Cardiac septum (tissue), 1 donor: ENCODE measurements at places on chromosomes 1 and 21.

GRCh38 chr1:38667626-38668025 is 191.9 kb downstream of the RRAGC start:
- peak; percentile 14 for DNase-seq

DNA sequence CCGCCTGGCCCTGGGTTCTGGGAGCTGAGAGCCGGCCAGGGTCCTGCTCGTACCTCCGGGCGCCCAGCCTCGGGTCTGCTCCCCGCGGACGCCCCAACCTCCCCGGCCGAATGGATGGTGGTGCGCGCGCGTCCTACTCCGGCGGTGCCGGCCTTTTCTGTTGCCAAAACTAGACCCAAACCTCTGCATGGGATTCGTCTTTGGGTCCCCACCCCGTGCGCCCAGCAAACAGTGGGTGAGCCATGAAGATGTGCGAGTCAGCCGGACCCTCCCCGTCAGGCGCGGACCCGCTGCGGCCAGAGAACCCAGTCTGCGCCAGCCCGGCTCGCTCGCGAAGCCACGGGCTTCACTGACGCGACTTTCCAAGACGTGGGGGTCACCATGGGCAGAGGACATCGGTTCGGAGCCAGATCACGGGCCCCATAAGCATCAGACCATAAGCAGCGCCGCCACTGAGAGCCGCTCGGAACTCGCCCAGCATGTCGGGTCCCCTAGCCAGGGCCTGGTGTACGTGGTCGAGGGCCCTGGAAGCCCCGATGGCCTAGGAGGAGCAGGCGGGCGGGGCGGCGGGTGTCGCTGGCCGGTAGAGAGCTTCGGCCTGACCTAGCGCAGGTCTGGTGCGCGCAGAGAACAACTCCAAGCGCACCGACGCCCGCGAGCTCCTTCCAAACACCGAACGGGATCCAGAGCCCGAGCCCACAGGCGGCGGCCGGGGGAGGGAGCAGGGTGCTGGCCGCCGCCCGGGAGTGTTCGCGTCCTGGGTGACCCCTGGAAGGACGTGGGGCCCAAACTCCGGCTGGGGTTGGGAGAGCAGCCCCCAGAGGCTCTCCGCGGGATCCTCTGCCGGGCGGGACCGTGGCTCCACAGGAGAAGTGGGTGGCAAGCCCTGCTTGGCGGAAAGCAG is 1.0 kb upstream of the TP73 start:
- no peak for DNase-seq

DNA sequence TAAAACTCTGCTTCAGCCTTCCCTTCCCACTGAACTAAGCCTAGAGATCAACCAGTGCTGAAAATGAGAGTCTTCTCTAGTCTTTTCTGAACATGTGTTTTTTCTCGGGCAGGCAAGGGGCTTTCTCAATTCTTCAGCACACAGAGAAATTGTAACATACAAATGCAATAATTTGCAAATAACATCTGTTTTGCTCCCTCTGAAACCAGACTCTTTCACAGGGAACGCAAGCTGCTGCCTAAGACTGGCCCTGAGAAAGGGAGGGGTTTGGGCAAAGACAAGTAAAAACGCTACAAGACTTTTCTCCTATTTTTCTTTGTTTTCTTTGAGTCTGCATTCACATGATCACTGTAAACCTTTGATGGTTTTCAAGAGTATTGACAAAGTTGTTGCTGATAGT is 39.6 kb upstream of the VN1R5 start:
- DNase-seq, result no peak

- no peak for DNase-seq
Measured at GRCh38 chr1:243539636-243540035, 283.8 kb downstream of the SDCCAG8 start.

GRCh38 chr1:61210435-61211154 is 128.2 kb downstream of the NFIA start:
- no peak for DNase-seq

DNA sequence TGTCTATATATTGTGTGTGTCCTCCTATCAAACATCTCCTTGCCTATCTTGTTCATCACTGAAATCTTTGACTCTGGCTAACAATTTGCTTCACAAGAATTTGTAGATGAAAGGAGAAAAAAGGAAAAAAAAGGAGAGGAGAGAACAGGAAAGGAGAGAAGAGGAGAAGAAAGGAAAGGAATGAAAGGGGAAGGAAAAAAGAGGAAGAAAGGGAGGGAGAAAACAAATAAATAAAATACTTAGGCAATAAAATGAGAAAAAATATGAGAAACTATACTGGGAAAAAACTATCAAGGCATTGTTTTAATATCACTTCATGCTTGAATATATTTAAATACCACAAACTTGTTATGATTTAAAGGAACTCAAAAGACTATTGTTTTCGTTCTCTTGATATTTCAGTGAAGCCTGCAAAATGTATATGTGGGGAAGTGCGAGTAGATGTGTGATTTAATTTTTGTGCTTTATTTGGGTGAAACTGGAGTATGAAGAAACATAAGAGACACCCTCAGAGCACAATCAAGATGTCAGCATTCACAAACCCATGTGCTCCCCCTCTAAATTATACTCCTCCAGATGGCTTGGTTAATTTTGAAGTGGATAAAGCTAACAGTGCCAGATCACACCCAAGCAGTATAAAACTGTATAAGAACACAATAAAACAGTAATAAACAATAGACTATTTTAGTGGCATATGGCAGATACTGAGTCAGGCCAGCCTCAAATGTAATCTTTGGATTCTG is 205.7 kb upstream of the SAMSN1 start:
- DNase-seq, result no peak

DNA sequence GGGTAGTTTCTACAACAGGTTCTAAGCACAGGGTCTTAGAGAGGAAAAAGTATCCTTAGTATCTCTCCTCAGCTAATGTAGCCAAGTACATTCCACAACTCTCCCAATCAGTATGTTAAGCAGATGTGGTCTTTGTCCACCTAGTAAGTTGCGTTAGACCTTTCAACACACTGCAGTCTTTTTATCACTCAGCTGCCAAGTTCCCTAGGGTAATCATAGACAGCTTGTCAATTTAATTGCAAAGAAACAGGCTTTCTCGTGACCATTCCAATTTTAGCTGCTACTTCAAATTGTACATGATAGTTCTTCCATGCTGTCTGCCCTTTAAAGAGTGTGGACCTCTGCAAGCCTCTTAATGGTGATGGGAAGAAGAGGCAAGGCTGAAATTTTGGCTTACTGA is 211.8 kb upstream of the PKN2 start:
- no peak for DNase-seq

- no peak for DNase-seq
Measured at GRCh38 chr1:82299656-82300055, 498.9 kb downstream of the ADGRL2 start.

DNA sequence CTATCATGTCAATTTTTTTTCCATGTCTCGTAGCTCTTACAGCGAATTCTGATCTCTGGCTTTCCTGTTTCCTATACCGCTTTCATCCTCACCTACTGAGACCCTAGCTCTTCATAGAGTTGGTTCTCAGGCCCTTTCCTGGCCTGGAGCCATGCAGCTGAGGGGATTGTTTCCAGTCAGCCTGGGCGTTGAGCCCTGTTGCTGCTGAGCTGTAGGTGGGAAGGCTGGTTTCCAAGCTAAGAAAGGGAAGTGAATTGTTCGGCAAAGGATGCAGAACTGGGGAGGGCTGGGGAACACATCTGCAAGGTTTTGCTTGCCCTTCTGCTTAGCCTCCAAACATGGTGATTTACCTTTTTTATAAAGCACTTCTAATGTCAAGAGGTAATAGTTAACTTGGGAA is 41.5 kb downstream of the SPATA46 start:
- DNase-seq, result no peak

DNA sequence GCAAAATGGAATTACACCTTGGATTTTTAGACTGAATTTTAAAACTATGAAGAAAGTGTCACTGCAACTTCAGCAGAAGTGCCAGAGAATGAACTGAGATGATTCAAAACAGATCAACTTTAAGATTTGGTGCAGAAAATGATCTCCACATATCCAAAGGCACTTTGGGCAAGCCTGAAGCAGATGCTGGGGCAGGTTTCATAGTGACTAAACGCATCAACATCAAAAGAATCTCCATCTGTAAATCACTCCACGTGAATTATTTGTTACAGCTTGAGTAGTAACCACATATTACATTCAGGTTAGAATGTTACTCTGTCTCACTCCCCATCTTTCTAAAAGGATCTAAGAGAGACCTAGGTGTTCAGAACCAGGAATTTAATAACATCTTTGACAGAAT is 329.0 kb upstream of the ESRRG start:
- DNase-seq, result no peak

- no peak for DNase-seq
Measured at GRCh38 chr1:79945391-79945790, 938.9 kb upstream of the ADGRL4 start.

DNA sequence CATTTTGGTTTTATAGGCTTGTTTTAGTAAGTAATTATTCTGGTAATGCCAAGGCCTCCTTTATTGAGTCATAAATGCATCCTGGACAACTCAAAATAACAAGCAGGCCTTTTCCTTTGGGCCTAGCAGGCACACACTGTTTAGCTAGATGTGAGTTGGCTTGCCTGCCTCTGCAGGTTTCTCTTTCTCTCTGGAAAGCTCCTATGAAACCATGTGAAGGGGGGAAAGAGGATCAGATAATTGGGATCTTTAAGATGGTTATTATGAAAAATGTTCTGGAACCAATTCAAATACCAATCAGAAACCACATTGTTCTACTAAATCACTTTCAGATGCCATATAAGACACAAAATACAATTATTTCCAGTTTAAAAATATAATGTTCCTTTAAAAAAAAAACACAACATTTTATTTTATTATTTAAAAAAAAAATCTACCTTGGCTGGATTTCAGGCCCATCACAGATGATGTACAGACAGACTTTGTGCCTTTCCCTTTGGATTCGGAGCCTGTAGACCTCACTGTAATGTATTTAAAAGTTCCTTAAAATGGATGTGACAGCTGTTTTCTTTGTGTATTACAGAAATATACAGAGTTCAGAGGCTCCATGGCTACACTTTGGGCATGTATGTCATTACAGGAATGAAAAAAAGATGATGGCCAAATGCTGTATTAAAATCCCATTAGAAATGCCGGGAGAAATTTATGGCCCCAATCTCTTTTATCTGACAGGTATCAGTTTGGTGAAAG is 80.2 kb downstream of the NTMT2 start:
- DNase-seq, result no peak

DNA sequence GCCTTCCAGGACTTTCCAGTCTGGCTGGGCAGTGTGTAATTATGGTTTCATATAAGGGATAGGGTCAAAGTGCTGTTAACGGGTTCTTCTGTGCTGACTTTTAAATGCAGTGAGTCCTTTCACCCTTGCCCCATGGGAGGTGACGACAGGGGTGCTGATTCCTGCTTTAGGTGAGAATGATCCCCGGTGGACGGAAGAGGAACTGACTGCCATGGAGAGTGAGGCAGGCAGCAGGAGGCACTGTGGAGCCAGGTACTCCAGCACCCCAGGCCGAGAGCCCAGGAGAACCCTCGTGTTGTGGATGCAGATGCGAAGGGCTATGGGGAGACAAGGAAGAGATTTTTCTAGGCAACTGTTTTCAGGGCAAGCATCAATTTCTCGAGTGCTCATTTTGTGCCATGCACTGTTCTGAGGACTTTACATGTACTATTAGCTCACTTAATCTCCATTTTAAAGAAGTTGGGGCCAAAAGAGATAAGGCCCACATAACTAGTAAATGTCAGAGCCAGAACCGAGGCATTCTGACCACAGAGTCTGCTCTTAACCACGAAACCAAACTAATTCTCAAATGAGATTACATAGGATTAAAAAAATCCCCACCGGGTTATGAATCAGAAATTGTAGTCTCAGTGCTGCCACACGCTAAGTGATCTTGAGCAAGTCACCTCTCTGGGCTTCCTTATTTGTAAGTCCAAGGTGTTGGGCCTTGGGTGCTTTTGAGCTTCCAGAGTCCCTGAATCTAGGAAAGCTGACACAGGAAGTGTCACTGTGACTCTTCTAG is 28.2 kb downstream of the STPG1 start:
- no peak for DNase-seq

GRCh38 chr1:212247179-212247721 is 38.0 kb upstream of the PPP2R5A start:
- no peak for DNase-seq

- DNase-seq, result no peak
Measured at GRCh38 chr1:244150665-244151064, 99.6 kb downstream of the ZBTB18 start.

GRCh38 chr1:221025956-221026355 is 146.7 kb downstream of the HLX start:
- no peak for DNase-seq

- no peak for DNase-seq
Measured at GRCh38 chr1:75542818-75543570, 67.9 kb downstream of the SLC44A5 start.

- no peak for DNase-seq
Measured at GRCh38 chr1:64358692-64359091, 111.2 kb upstream of the CACHD1 start.
